ENCODE measurements at places on chromosomes 5 and 9. TPM values are rescaled to one million over a fixed set of nuclear protein-coding genes. Genes with fewer than 3 reads are reported as not detected.
A peak's percentile ranks its signal among the peaks of the same experiment; 100 is the strongest.

- no peaks in the 10 kb centered on the region for H3K36me3 ChIP-seq
- H3K27ac ChIP-seq = no peak overlapping the region
- H3K4me1 ChIP-seq = peaks cover 12% of the 10 kb centered on the region
- no peak overlapping the region for H3K4me3 ChIP-seq
- no peak for DNase-seq
Measured at GRCh38 chr9:127341152-127341551, 55.8 kb upstream of the SLC2A8 start.

DNA sequence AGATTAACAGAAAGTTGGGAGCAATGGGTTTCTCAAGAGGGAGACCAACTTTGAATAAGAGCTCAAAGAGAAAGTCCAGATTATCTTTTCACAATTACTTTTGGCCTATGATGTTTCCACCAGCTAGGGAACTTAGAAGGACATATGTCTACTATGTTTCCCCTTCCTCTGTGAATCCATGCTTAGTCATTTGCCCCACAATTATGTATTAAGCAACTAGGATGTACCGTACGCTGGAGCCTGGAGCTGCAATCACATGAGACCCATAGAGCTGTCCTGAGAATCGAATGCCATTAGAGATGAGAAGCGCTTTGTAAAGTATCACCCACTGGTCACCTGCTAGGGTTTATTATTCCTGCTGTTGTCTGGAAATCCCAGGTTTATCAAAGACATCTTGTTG lies 78.8 kb downstream of the PDE6A start:
- peaks cover 22% of the 10 kb centered on the region for H3K27me3 ChIP-seq
- H3K36me3 ChIP-seq = no peaks in the 10 kb centered on the region
- no peak overlapping the region for H3K27ac ChIP-seq
- H3K4me1 ChIP-seq = no peaks in the 10 kb centered on the region

DNA sequence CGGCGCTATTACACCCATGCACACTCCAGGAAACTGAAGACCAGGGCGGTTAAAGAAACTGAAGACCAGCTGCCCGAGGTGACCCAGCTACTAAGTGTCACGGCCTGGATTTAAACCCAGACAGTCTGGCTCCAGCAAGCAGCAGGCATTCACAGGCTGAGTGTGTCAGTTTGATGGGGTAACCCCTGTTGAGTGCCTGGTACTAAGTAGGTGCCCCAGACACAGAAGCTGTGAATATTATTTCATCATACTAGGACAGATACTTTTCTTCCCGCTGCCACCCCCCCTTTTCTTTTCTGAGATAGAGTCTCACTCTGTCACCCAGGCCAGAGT lies 7.3 kb downstream of the ENG start:
- peaks cover 16% of the 10 kb centered on the region for H3K36me3 ChIP-seq
- no peak overlapping the region for H3K4me3 ChIP-seq
- no peak for DNase-seq
- peaks cover 17% of the 10 kb centered on the region for H3K4me1 ChIP-seq
- peak overlapping the region; percentile 69 for H3K27ac ChIP-seq
- H3K27me3 ChIP-seq = no peaks in the 10 kb centered on the region

The IL7R gene
- total RNA-seq = 67.9 TPM

The RAB3C gene
- not detected for total RNA-seq

GRCh38 chr5:55175781-55176175 lies 2.8 kb upstream of the CDC20B start:
- no peak overlapping the region for H3K27ac ChIP-seq
- H3K27me3 ChIP-seq = peaks cover 39% of the 10 kb centered on the region
- H3K36me3 ChIP-seq = no peaks in the 10 kb centered on the region

- H3K27me3 ChIP-seq = no peaks in the 10 kb centered on the region
- peak overlapping the region; percentile 88 for H3K27ac ChIP-seq
- H3K36me3 ChIP-seq = peaks cover 12% of the 10 kb centered on the region
- no peak overlapping the region for H3K4me3 ChIP-seq
- H3K4me1 ChIP-seq = peaks cover 12% of the 10 kb centered on the region
Measured at GRCh38 chr5:172911976-172912375, 47.2 kb upstream of the RPL26L1 start.

- no peaks in the 10 kb centered on the region for H3K36me3 ChIP-seq
- no peaks in the 10 kb centered on the region for H3K4me1 ChIP-seq
- no peak overlapping the region for H3K27ac ChIP-seq
Measured at GRCh38 chr9:87068177-87068840, 121.0 kb upstream of the GAS1 start.

DNA sequence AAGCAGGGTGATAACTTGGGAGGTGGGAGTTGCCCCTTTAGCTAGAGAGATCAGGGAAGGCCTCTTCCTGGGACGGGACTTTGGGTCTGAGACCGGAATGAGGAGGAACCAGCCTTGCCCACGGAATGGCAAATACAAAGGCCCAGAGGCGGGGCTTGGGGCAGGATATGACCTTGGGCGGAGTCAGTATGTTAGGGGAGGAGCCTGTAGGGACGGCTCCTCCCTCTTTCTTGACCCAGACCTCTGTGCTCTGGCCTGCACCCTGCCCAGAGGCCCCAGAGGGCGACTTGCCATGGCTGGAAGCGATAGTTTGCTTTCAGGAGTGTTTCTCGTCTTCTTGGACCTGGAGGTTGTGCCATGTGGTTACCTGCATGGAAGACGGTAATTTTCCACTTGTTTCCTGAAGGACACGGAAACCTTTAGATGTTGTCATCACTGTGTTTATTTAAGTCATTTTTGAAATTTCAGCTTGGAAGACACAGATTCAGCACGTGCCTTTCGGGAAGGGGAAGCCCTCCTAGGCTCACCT lies 85.6 kb downstream of the DAB2IP start:
- peaks cover 28% of the 10 kb centered on the region for H3K4me1 ChIP-seq
- H3K4me3 ChIP-seq = peak overlapping the region; percentile 4
- H3K27me3 ChIP-seq = no peaks in the 10 kb centered on the region

The LCN12 gene
- not detected for total RNA-seq

- no peak overlapping the region for H3K27ac ChIP-seq
- no peak overlapping the region for H3K4me3 ChIP-seq
- no peaks in the 10 kb centered on the region for H3K36me3 ChIP-seq
- H3K4me1 ChIP-seq = no peaks in the 10 kb centered on the region
- H3K27me3 ChIP-seq = no peaks in the 10 kb centered on the region
Measured at GRCh38 chr9:107358986-107359385, 75.9 kb downstream of the RAD23B start.

DNA sequence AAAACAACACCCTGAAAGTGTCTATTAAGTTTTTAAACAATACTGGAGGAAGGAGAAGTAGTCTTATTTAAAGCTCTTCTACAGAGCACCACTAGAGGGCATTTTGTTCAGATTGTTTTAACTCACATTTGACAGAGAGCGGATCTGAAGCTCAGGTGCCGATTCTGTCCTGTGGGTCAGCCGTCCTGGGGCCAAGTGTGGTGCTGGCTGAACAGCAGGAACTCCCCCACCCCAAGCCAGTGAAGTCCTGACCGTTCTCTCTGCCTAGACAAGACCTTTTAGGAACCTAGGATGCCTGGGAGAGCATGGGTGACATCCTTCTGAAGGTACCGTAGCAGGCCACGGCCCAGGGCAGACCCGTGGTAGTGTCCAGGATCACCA lies 3.9 kb downstream of the EXOC3 start:
- H3K36me3 ChIP-seq = peaks cover 27% of the 10 kb centered on the region
- no peaks in the 10 kb centered on the region for H3K27me3 ChIP-seq
- DNase-seq = peak; percentile 34
- H3K4me1 ChIP-seq = peaks cover 7% of the 10 kb centered on the region

The GAPT gene
- total RNA-seq = not detected

- peaks cover 12% of the 10 kb centered on the region for H3K27me3 ChIP-seq
- H3K36me3 ChIP-seq = no peaks in the 10 kb centered on the region
- DNase-seq = no peak
- H3K27ac ChIP-seq = no peak overlapping the region
- H3K4me1 ChIP-seq = no peaks in the 10 kb centered on the region
Measured at GRCh38 chr5:150175076-150175475, 8.5 kb downstream of the CDX1 start.

The SECISBP2 gene
- 33.0 TPM for total RNA-seq

The PCDHA1 gene
- total RNA-seq = under 0.01 TPM

DNA sequence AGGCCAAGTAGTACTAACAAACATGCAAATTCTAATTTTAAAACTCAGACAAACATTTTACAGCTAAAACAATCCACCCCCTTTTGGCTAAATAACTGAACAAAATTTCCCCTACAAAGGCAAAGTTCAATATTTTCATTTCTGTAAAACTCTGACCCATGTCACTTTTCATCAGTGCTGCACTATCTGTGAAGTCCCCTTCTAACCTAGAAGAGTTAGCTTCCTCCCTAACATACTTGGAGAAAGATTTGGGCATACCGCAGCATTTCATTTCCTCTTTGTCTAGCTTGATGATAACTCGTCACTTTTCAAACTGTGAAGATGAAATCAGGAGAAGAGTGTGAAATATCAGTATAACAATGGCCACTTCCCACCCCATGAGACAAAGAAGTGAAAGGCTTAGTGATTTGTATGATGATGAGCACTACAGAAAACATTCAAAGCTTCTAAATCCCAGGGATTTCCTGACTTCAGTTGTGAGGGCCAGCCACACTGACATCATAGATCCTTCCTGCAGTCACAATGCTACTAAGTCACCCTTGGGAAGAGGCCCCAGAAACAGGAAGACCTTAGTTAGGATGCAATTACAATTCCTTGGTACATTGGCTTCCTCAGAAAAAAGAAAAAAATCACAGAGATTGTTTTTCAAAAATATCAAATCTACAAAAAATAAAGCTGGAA lies at the start of gene FAM81B:
TSS of gene FAM81B (plus strand) at position 555 of the 681 bp plus-strand sequence. CDS start at position 579, 24 bp downstream.
- no peak within 1 kb of the TSS for H3K4me3 ChIP-seq
- H3K27ac ChIP-seq = no peak within 1 kb of the TSS
- no peaks in the 10 kb centered on the region for H3K27me3 ChIP-seq

DNA sequence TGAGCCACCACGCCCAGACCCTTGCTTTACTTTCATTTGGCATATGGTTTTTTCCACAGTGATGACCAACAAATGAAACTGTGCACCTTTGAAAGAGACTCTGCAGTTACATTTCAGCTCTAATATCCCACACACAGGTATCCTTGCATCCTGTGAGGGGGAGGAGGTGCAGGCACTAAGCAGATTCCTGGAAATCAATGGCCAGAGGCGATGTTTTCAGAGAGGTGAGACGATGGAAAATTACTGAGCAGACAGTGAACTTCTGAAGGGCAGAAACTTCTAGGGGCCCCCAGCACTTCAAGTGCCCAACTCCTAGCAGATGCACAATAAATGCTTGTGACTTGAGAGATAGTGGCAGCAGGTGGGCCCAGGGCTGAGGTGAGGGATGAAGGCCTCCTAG lies 29.8 kb upstream of the GNE start:
- no peaks in the 10 kb centered on the region for H3K36me3 ChIP-seq
- no peak overlapping the region for H3K27ac ChIP-seq
- H3K4me3 ChIP-seq = no peak overlapping the region
- DNase-seq = no peak

The LHX6 gene
- not detected for total RNA-seq

The SPINK7 gene
- not detected for total RNA-seq

DNA sequence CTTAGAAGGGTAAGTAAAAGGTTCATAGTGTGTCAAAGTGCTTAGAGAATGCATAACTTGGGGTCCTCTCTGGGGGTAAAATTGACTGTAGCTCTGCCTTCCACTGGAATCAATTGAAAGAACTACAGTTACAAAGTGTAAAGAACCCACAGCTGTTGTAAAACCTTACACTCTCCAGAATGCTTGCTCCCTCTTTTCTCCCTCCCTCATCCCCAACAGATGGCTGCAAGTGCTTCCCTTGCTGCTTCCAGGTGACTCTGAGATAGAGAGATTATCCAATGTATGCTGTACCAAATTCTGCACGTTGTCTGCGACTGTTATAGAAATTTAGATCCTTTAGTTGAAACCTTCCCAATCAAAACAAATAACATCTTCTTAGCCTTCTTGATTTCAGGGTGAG lies 126.0 kb downstream of the STK32A start:
- H3K27me3 ChIP-seq = no peaks in the 10 kb centered on the region
- H3K4me1 ChIP-seq = no peaks in the 10 kb centered on the region
- no peak for DNase-seq
- H3K36me3 ChIP-seq = no peaks in the 10 kb centered on the region
- no peak overlapping the region for H3K27ac ChIP-seq

The DMRTA1 gene
- 0.26 TPM for total RNA-seq

The SH3TC2 gene
- total RNA-seq = 0.26 TPM

DNA sequence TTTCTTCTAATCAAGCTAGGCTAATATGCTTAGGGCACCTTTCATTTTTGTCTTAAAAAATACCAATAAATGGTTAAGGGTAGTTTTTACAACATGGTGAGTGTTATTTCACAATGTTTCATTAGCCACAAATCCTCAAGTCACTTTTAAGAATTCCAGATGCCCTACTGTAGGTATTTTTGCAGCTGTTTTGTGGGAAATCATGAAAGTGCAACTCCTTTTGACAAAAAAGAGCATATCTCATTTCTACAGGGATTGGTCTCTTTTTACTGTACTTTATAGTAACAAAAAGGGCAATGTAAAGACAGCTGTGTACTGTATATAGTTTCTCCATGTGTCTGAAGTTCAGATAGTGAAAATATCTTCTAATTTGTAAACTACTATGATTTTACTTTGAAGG lies 28.3 kb upstream of the GAS1 start:
- peaks cover 3% of the 10 kb centered on the region for H3K4me1 ChIP-seq
- no peak overlapping the region for H3K27ac ChIP-seq
- no peaks in the 10 kb centered on the region for H3K36me3 ChIP-seq
- no peak overlapping the region for H3K4me3 ChIP-seq
- DNase-seq = no peak

The SLC4A9 gene
- total RNA-seq = not detected

The SPATA31A3 gene
- total RNA-seq = not detected

The RXFP3 gene
- total RNA-seq = not detected

- peak; percentile 97 for DNase-seq
- H3K27ac ChIP-seq = peak overlapping the region; percentile 75
- peaks cover 27% of the 10 kb centered on the region for H3K4me1 ChIP-seq
- H3K27me3 ChIP-seq = no peaks in the 10 kb centered on the region
- H3K4me3 ChIP-seq = no peak overlapping the region
Measured at GRCh38 chr5:157516006-157516405, 56.0 kb downstream of the NIPAL4 start.

DNA sequence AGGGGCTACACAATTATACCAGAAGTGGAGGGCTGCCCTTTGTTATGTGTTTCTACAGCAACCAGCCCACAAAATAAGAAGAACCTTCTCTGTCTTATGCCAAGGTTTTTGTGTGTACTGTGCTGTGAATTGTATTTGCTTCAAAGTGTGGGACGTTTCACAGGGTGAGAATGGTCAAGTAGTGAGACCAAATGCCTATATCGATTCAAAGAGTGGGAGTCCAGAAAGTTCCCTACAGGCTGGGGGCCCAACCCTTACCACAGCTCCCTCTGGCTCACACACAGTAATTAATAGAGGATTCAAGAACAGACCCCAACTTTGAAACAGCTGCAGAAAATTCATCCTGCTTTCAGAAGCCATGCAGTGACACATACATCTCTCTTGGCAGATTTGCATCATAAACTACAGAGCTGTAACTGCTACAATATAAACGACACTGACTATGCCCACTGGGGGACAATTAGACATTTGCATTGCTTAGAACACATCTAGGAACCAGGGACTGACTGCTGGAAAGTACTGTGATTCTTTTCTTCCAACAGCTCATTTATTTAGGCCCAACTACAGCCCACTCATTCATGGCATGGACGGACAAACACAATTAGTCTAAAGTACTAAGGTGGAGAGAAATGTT lies 12.8 kb downstream of the ENC1 start:
- H3K4me3 ChIP-seq = no peak overlapping the region
- H3K36me3 ChIP-seq = no peaks in the 10 kb centered on the region
- DNase-seq = no peak
- H3K27me3 ChIP-seq = no peaks in the 10 kb centered on the region
- peaks cover 23% of the 10 kb centered on the region for H3K4me1 ChIP-seq
- no peak overlapping the region for H3K27ac ChIP-seq

The KIF4B gene
- under 0.01 TPM for total RNA-seq

- H3K27me3 ChIP-seq = no peaks in the 10 kb centered on the region
- no peaks in the 10 kb centered on the region for H3K36me3 ChIP-seq
- no peak overlapping the region for H3K4me3 ChIP-seq
Measured at GRCh38 chr9:123834218-123834888, 95.6 kb downstream of the DENND1A start.

GRCh38 chr5:151923866-151924476 lies 680 bp downstream of the GLRA1 start:
- H3K4me3 ChIP-seq = no peak overlapping the region
- no peaks in the 10 kb centered on the region for H3K27me3 ChIP-seq
- H3K27ac ChIP-seq = no peak overlapping the region
- no peak for DNase-seq
